ENCODE measurements at places on chromosomes 5 and 9. TPM values are rescaled to one million over a fixed set of nuclear protein-coding genes. Genes with fewer than 3 reads are reported as not detected.
A peak's percentile ranks its signal among the peaks of the same experiment; 100 is the strongest.

- no peak overlapping the region for H3K27ac ChIP-seq
- no peak for DNase-seq
- H3K27me3 ChIP-seq: no peaks in the 10 kb centered on the region
- H3K4me3 ChIP-seq: no peak overlapping the region
- no peaks in the 10 kb centered on the region for H3K4me1 ChIP-seq
Observed at GRCh38 chr5:83965441-83965840, 244.8 kb upstream of the HAPLN1 start.

SLC6A7 gene
- not detected for total RNA-seq

BSPRY gene
- total RNA-seq: 0.16 TPM

CCL28 gene
- total RNA-seq: not detected

PRSS3 gene
- total RNA-seq: 0.42 TPM

MAMDC2 gene
- not detected for total RNA-seq

GRCh38 chr9:136848393-136849037 is 694 bp upstream of the PHPT1 start:
- peak overlapping the region; percentile 89 for H3K27ac ChIP-seq
- DNase-seq: peak; percentile 61
- peaks cover 9% of the 10 kb centered on the region for H3K4me1 ChIP-seq
- H3K36me3 ChIP-seq: peaks cover 29% of the 10 kb centered on the region

Data from K562 (cell line).